ENCODE measurements at places on chromosomes 11 and 22.

DNA sequence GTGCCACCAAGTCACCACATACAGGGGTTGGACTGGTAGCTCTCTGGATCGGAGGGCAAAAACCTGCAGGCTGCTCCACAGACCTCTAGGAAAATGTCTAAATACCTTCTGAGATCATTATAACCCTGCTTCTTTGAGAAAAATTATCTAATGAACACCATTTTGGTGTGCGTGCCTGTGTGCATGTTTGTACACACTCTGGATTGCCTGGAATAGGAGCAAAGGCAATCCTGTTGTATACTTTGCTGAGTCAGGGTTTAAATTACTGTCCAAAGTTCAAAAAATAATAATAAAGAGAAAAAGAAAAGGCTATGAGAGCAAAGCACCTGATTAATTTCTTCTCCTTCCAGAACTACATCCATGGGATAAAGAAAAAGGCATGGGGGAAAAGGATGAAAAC lies 11.0 kb downstream of the JAML start:
- no peak for DNase-seq

GRCh38 chr11:111512296-111513239 lies at the start of gene BTG4:
TSS of gene BTG4 (minus strand) at chr11:111512386. CDS start at chr11:111498776, 13,610 bp downstream.
- DNase-seq = no peak

GRCh38 chr22:50206599-50206998 lies 5.8 kb downstream of the SELENOO start:
- no peak for DNase-seq

DNA sequence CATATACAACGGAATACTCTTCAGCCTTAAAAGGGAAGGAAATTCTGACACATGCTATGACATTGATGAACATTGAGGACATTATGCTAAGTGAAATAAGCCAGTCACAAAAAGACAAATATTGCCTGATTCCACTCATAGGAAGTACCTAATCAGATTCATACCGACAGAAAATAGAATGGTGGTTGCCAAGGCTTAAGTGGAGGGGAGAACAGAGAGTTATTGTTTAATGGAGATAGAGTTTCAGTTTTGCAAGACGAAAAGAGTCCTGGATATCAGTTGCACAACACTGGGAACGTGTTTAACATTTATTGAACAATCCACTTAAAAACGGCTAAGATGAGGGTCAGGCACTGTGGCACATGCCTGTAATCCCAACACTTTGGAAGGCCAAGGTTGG lies 45.6 kb upstream of the HIPK3 start:
- no peak for DNase-seq

GRCh38 chr11:94673951-94674491 lies 94.1 kb upstream of the AMOTL1 start:
- DNase-seq = no peak

GRCh38 chr11:31445621-31446020 lies 63.8 kb downstream of the IMMP1L start:
- no peak for DNase-seq

DNA sequence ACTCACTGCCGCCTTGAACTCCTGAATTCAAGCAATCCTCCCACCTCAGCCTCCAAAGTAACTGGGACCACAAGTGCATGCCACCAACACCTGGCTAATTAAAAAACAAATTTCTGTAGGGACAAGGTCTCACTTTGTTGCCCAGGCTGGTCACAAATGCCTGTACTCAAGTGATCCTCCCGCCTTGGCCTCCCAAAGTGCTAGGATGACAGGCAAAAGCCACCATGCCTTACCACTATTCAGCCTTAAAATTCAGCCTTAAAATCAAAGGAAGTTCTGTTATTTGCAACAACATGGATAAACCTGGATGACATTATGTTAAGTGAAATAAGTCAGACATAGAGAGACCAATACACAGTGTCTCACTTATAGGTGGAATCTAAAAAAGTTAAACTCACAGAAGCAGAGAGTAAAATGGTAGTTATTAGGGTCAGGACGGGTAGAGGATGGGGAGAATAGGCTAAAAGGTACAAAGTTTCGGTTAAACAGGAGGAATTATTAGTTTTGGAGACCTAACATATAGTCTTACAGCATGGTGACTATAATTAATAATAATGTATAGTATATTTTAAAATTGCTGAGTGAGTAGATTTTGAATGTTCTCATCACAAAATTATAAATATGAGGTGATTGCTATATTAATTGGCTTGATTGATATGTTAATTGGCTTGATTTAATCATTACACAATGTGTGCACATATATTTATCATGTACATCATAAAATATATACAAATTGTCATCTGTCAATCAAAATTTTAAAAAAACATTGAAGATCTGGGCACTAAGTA lies 6.2 kb upstream of the ZNF280A start:
- no peak for DNase-seq

GRCh38 chr22:43515902-43516301 lies 104.1 kb downstream of the MPPED1 start:
- DNase-seq = no peak

DNA sequence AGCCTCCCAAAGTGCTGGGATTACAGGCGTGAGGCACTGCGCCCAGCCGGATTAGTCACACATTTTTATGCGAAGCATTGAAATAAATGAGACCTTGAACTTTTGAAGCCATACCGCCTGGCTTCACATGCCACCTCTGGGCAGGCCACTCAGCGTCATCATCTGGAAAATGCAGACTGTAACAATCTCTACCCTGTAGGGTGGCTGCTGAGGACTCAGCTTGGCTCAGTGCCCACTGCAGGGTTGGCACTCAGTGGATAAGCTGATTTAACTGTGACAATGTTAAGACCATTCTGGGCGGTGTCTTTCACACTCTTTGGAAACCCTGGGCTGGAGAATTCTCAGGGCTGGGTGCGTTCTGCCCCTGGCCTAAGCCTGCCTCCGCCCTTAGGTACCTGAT lies 8.5 kb downstream of the SH3BP1 start:
- no peak for DNase-seq

DNA sequence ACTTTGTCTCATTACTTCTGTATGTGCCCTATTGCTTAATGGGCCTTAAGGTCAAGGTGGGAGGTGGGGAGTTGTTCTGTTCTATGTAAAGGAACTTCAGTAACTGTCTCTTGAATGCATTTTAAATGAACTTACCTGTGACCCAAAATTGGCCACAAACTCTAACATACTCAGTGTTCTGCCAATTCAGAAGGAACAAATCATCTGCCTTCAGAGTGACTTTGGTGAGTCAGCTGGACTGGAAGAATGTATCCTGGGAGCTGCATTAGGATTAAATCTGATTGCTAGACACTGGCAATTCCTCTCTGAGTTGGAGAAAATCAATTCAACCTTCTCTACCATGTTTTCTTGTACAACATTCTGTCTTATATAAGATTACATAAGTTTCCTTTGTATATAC lies 1104.8 kb downstream of the DLG2 start:
- DNase-seq = no peak

DNA sequence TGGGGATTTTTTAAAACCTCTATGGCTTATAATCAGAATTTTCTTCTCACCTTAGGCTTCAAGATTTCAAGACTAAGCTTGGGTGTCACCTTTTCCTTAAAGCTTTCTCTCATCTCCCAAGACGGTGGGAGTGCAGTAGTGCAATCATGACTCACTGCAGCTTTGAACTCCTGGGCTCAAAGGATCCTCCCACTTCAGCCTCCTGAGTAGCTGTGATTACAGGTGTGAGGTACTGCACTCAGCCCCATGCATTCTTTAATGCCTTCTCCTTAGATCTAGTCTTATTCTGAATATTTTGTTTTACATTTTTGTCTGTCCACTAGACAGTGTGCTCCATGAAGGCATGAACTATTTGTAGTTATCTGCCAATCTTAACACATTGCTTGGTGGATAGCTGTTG lies 55.7 kb upstream of the FAT3 start:
- no peak for DNase-seq

DNA sequence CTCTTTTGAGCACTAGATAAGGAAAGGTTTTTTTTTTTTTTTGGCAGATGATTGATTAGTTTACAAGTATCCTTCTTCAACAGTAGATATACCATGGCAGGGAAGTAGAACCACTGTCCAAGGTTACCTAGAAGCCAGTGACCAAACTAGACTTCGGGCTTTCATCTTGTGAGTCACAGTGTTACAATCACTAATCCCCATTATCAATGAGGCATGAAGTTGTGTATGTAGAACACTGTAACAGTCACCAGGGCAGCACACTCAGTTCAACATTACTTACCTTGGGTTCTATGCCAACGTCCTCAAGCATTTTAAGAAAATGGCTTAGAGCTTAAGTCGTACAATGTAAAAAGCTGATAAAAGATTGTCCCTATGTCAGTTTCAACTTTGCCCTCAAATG lies 430.9 kb downstream of the ETS1 start:
- DNase-seq = no peak

DNA sequence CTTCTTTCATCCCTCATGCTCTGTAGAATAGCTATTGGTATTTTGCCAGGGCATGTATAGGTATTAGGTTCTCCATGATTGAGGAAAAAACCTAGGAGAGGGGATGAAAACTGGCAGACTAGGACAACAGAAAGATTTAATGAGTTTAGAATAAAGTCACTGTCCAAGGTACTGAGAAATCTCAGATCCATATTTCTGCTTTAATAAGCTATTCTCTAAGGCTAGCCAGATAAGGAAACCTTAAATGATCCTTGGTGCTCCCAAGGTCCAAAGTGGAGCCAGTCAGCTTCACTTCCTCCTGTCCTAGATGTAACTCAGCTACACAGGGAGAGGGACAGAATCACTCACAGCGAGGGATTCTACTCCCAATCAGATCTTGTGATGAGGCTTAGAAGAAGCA lies 13.7 kb upstream of the CSNK2A3 start:
- DNase-seq = no peak

GRCh38 chr11:10823152-10823579 lies 14.4 kb upstream of the EIF4G2 start:
- no peak for DNase-seq

DNA sequence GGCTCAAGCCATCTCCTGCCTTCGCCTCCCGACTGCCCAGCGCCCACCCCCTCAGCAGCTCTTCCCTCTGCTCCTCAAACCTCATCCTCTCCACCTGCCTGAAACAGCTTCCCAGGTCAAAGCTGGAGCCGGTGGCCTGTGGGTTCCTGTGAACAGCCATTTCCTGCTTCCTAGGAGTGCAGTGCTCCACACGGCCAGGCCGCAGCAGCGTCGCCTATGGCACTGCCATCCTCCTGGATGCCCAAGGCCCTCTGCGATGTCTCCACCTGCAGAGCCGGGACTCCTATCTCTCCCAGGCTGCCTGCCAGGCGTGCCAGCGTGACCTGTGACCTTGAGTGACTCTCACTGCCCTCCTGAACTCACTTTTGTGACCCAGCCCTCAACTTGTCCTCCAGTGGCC lies 24.6 kb downstream of the PPM1F start:
- no peak for DNase-seq

DNA sequence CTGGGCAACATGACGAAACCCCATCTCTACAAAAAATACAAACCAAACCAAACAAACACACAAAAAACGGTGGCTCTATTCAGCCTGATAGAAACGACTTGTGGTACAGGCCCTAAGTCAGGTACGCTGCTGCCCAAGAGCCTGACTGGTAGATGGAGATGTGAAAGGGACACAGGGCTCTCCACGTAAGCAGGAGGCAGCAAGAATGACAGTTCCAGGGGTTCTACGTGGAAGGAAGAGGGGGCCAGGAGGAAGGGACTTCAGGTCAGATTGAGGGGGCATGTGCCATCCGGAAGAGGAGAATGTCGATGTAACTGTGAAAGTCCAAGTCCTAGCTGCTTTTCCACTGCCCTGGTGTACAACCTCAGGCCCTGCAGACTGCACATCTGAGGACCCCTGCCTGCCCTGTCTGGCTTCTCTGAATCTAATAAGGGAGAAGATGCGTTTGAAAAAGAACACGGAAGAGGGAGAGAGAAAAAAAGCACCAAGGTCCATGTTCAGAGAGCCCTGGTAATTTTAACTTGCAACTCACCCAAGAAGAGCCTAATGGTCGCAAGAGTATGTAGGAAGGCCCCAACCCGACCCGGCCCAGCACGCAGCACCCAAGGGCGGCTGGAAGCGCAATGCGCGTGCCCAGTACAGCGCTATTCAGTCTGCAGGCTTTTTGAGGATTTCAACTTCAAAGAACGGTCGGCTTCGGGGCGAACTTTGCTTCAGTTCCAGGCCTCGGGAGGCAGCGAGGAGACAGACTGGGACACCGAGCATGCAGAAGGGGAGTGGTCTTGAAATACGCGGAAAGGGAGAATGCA lies 909 bp upstream of the ZNRD2 start:
- no peak for DNase-seq

DNA sequence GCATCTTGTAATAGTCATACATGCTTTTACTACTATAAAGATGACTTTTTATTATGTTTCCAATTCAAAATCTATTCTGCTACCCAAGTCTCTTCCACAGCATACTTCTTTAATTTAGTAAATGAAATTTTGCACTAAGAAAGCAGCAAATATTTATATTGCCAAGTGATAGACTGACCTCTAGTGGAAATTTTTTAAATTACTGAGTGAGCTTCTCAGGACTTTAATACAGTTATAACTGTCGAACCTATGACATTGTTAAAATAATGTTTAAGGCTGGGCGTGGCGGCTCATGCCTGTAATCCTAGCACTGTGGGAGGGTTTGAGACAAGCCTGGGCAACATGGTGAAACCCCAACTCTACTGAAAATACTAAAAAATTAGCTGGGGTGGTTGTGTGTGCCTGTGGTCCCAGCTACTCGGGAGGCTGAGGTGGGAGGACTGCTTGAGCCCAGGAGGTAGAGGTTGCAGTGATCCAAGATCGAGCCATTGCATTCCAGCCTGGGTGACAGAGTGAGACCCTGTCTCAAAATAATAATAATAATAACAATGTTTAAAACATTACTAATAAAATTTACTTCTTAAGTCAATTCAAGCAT lies 27.3 kb downstream of the STK33 start:
- DNase-seq = no peak
